ENCODE measurements at places on chromosomes 4 and X.
A peak's percentile ranks its signal among the peaks of the same experiment; 100 is the strongest.

DNA sequence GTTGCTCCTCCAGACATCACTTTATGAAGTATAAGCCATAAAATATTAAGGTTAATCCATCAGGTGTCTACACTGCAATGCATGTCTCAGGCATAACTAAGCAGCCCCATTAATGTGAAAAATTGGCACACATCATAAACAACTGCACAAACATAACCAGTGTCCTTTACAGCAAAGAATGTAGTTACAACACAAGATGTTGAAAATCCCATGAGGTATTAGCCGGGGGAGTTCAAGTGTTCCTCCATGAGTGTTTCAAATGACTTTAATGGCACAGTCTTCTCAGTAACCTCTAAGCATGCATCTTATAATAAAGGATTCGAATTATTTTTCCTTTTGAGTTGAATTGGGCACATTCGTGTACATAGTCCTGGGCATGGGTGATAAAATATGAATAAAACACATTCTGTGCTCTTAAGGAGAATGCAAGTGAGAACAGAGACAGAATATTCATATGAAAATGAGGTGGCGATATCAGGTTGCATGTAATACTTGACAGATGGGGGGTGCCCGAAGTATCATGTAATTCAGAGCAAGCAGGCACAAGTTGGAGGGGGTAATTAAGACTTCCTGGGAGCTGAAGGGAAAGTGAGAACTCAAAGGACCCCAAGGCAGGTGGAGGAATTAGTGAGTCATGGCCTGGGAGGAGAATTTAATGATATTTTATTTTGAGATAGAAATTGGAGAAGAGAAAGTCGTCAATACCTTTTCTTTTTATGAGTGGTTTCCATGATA, 18.2 kb upstream of the VCX2 start:
- no peak for DNase-seq

GRCh38 chrX:47644557-47645091, 5.7 kb downstream of the ELK1 start:
- DNase-seq: no peak

GRCh38 chr4:85613901-85614300, 139.0 kb downstream of the ARHGAP24 start:
- no peak for DNase-seq

DNA sequence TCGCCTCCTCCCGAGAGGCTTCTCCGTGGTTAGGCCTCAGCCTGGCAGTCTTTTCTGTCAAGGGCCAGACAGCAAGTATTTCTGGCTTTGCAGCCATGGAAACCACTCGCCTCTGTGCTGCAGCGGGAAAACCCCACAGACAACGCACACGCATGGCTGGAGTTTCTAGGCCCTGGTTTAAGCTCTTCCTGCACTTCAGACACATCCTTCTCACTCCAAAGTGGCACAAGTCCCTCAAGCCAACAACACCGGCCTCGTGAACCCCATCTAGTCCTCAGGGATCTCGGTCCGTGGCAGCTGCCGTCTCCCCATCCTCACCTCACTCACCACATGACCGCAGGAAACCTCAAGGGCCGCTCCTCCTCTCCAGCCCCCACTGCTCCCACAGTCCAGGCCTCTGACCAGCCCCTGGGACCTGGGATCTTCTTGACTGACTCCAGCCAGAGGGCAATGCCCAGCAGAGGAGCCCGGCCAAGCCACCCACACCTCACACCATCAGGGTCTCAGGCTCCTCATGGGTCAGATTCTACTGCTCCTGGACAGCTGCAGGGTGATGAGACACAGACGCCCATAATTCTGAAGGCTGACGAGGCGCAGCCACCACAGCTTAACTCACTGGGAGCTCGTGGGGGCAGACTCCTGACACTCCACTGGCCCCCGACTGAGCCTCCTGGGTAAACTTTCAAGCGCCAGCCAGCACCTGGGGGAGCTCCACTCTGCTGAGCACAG, 21.7 kb downstream of the LETM1 start:
- DNase-seq: no peak

- DNase-seq: no peak
Observed at GRCh38 chr4:101019941-101020401, 327.4 kb downstream of the PPP3CA start.

- no peak for DNase-seq
Observed at GRCh38 chr4:41409594-41409895, 128.4 kb upstream of the LIMCH1 start.

DNA sequence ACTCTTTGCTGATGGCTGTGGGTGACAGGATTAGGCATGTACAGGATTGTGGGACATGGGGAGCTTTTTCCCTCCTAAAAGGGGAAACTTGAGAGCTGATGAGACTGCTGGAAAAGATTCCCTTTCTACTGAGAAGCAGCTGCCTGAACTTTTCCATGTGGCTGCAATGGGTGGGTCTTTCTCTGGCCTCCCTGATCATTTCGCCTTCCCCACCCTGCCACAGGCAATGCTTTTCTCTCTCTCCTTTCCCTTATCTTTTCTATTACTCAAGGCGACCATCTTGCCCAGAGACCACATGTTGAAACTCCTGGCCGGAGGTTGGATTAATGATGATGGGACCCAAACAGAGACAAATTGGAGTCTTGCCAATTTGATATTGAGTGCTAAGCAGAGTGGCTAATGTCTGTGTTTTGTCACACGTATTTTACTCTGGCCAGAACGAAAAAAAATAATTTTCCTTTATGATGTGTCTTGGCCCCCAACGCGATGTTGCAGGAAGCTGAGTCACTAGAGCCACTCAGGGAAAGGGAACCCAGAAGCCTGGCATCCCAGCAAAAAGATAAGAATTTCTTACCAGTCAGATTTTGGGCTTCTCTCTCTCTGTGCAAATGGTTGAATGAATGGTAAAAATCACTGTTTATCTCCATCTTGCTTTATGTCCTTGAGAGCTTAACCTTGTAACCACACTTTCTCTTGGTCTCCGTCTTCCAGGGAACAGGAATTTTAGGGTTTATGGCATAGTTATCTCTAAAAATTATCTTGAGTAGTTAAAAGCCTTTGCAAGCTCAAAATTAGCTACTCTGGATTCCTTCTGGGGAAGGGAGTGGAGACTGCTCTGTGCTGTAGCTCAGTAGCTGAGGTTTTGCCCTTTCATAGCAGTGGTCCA, 19.4 kb upstream of the ATP8A1 start:
- DNase-seq: no peak

DNA sequence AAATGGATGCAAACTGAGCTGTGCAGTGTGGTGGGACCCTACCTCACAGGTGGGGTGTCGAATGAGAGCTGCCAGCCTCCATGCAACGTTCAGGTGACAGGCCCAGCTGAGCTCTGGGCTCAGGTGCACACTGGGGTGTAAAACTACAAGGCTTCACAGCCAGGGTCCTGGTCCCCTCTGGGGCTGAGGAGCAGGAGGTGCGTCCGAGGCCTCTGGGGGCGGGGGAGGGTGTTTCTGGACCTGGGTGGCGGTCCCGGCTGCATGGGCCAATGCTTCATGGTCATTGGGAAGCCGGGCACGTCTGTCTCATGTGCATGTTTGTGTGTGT, 26.5 kb upstream of the SORCS2 start:
- DNase-seq: peak; percentile 11

- DNase-seq: no peak
Observed at GRCh38 chrX:31608638-31609037, 536.8 kb upstream of the FTHL17 start.

DNA sequence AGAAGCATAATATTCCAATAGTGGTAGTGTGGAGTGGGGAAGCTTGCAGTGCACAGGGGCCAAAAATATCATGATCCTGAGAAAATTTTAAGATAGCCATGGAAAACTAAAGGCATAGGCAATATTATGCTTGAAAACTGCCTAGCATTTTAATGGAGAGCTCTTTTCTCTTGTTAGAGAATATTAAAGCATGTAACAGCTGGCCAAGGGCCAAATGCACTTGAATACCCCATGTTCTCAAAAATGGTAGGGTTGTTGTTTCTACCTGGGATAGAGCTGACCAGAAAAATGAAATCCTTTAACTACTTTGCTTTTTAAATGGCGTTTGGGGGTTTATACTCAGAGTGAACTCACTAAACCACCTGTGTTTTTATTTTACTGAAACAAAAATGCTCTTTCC, 739.6 kb upstream of the SLIT2 start:
- DNase-seq: no peak

- no peak for DNase-seq
Observed at GRCh38 chr4:39682138-39682537, 15.8 kb upstream of the UBE2K start.

- DNase-seq: no peak
Observed at GRCh38 chrX:109508915-109509314, 27.0 kb upstream of the GUCY2F start.

- DNase-seq: no peak
Observed at GRCh38 chr4:41537292-41537890, 566 bp upstream of the LIMCH1 start.

DNA sequence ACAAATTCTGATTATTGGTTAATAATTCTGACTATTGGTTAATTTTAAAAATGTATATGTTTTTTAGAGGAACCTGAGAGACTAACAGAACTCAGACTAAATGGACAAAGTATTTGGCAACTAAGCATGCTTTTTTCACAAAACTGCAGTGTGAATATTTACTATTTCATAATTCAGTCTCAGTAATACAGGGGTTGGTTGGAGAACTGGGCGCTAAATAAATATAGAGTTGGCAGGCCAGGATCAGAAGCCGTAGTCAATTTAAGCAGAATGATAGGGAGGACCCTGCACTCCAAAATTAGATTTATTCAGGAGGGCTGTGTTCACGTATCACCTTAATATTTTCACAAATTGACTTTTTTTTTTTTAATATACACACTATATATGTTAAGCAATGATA, 5.8 kb downstream of the TIGD2 start:
- DNase-seq: no peak

- no peak for DNase-seq
Observed at GRCh38 chr4:39841894-39842293, 135.8 kb downstream of the PDS5A start.

DNA sequence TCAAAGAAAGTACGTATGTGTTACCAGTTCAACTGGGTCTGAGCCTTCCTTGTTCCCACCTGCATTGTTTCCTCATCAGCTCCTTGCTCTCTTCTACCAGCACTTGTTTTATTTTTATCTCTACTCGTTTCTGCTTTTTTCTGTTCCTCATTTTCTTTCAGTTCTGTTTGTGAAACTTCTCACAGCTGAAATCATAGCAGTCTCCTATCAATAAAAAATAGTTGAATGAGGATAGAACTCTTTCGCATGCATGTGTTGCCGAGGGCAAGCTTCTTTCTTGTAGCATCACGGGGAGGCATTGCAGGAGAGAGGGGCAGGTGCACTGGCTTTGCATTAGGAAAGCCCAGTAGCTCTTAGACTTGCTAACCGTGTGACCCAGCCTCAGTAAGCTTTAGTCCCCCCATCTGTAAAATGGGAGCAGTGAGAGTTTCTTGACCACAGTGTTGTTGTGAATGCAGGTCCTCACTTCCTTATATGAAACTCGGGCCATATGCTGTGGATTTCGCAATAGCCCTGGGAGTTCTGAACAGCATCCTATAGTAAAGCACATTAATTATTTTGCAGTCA, 24.7 kb downstream of the OFD1 start:
- no peak for DNase-seq

DNA sequence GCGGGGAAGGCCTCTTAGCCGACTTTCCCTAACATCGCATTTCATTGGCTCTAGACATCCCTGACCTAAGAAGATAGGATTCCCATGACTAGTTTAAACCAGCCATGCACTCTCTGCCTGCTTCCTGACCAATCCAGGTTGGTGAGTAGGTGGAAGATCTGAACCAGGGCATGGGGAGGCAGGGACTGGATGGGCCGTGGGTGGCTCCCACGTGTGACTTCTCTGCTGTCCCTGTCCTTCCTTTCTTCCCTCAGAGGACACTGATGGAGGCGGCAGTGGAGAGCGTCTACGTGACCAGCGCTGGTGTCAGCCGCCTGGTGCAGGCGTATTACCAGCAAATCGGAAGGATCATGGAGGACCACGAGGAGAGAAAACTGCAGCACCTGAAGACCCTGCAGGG, 90.7 kb downstream of the EVC start:
- DNase-seq: no peak

GRCh38 chrX:71622576-71623450, 4.5 kb upstream of the CXCR3 start:
- peak; percentile 74 for DNase-seq

- no peak for DNase-seq
Observed at GRCh38 chrX:18596096-18596495, 75.8 kb downstream of the RS1 start.

DNA sequence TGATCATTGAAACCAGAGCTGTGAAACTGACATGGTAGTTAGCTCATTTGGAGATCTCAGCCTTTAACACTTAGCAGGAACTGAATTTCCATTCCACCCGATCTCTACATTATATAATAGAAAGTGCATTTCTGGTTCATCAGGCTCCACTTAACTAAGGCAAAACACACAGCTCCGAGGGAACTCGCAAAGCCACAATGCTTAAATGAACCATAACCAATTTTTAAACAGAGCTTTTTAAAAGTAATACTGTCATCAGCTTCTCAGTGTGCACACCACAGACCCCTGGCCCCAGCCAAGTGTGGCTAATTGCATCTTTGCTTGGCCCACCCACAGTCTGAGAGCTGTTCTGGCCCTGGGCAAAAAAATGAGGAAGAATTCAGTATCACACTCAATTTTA, 66.1 kb downstream of the DCHS2 start:
- no peak for DNase-seq

DNA sequence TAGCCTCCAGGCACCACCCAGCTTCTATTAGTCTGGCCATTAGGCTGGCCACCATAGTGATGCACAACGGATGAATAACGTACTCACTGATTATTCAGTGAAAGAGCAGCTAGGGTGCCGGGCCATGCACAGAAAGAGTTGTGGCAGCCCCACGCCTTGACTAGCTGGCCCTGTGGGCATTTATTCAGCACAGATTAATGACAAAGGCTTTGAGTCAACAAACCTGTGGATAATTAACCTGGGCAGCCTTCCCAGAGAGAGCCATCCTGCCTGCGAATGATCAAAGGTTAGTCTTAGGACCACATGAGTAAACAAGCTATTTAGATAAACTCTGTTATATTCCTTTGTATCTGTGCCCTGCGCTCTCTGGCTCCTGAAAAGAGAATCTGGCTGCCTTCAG, 37.2 kb downstream of the MAP9 start:
- no peak for DNase-seq

DNA sequence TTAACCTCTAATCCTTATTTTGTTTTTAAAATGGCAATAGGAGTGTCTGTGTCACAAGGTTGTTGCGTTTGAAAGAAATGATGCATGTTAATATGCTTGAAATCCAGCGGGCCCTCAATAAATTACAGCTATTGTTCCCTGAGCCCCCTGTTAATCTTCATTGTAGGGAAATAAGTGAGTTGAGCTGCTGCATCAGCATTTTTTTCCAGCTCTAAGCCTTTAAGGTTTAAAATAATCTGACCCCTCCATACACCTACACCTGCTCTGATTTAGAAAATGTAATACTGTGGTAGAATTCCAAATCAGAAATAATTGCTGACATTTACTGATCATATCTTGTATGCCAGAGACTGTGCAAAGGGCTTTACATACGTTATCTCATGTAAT, 2.6 kb upstream of the MSMO1 start:
- DNase-seq: no peak

DNA sequence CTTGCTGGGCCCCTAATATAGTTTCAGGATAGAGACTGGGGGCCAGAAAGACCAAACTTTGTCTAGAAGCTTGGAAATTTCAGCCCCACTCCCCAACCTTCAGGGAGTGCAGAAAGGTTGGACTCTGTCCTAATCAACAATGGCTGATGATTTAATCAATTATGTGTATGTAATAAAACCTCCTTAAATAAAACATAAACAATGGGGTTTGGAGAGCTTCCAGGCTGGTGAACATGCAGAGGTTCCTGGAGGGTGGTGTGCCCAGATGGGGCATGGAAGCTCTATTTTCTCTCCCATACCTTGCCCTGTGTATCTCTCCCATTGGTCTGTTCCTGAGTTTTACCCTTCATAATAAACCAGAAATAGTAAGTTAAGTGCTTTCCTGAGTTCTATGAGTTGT, 174.2 kb downstream of the GC start:
- no peak for DNase-seq

Data from dorsolateral prefrontal cortex (tissue), 122 donors.